Activated CD8-positive, alpha-beta memory T cell treated with anti-CD3 and anti-CD28 coated beads, Interleukin-2, amount 10 ng/mL, durations not matched to agents 7 days and 5 days (primary cell): ENCODE measurements at places on chromosomes 12 and 14.

GRCh38 chr14:38987781-38988180 is 115.3 kb downstream of the SEC23A start:
- no peak for DNase-seq

GRCh38 chr14:105206873-105207272 is 25.8 kb upstream of the NUDT14 start:
- no peak for DNase-seq

DNA sequence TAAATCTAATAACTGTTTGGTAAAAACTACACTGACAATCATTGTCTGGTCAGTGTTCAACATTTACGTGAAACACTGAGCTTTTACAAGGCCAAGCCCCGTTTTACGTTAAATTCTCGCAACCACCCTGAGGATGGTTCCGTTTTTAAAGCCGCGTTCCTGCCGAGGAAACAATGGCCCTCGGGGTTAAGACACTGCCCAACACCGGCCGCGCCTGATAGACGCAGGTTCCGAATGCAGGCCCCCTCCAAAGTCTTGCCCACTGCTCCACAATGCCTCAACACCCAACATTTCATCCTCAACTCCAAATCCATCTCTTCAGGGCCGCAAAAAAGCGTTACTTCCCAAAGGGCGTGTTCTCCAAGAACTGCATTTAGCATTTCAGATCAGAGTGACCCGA is 953 bp upstream of the SNRPF start:
- no peak for DNase-seq

GRCh38 chr14:28770630-28771029 is 4.0 kb downstream of the FOXG1 start:
- DNase-seq = no peak

- DNase-seq = no peak
These were observed 11.9 kb downstream of the SLCO1B3 start for GRCh38 chr12:20822415-20822814.

DNA sequence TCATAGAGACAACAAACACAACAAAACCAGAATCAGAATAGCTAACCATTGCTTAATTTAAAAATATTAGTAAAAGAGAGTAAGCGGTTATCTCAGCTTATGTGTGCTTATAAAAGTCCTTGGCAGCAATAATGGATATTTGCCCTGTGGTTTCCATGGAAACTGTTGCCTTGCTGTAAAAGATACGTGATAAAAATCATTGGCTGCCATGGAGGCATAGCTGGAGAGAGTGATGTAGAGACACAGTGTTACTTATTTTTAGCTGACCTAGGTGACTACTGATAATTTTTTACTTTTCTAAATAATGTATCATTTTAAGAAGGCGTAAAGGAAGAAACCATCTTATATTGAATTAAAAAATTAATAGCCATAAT is 92.9 kb downstream of the ERC1 start:
- DNase-seq = no peak

GRCh38 chr12:1201886-1202285 is 210.9 kb downstream of the ERC1 start:
- DNase-seq = no peak

DNA sequence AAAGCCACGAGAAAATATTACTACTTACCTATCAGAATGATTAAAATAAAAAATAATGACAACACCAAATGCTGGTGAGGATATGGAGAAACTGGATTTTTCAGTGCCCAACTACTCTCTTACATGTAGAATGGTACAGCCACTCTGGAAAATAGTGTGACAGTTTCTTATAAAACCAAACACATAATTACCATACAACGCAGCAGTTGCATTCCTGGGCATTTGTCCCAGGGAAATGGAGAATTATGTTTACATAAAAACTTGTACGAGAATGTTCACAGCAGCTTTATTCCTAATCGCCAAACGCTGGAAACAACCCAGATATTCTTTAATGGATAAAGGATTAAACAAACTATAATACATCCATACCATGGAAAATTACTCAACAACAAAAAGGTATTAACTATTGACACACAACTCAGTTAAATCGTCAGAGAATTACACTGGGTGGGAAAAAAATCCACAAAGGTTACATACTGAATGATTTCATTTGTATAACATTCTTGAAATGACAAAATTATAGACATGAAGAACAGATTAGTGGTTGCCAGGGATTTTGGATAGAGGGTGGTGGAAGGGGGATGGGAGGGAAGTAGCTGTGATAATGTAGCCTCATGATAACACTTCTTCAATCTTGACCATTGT is 35.4 kb downstream of the TAOK3 start:
- no peak for DNase-seq

GRCh38 chr14:50023671-50024490 is 92.5 kb downstream of the VCPKMT start:
- no peak for DNase-seq

GRCh38 chr12:128009108-128009507 is 257.9 kb upstream of the TMEM132C start:
- DNase-seq = no peak

DNA sequence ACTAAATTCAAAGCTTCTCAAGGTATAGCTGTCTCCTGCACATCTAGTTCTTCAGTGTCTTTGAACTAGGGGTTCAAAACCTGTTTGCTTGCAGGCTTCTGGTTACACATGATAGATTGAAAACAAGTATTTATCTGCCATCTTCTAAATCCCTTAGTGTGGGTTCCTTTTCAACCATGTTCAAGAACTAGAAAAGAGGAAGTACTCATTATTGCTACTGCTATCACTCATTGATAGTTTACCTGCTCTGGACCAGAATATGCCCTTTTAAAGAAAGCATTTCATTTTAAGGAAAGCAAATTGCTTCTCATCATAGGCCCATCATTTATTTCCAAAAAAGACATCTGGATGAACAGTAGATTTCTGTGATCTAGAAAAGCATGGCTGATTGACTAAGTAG is 37.1 kb upstream of the VSX2 start:
- no peak for DNase-seq

- DNase-seq = no peak
These were observed 23.8 kb downstream of the NFKBIA start for GRCh38 chr14:35380794-35381193.

- no peak for DNase-seq
These were observed 78.2 kb downstream of the NCOR2 start for GRCh38 chr12:124489220-124489619.

GRCh38 chr12:13095266-13095995 is 8.0 kb downstream of the GSG1 start:
- DNase-seq = no peak

DNA sequence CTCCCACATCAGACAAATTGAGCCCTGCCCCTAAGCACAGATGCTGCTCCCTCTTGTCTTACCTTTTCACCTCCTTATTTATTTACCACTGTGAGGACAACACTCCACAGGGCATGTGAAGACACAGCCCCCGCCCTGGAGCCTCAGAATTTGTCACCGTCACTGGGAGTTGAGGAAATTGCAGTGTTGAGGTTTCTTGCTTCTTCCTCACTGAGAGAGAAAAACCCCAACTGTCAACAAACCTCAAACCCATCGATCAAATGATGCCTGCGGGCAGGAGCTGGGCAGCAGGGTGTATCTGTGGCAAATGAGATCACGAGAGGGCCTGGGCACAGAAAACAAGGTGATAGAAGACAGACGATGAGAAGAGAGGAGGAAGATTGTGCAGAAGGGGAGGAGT is 30.5 kb upstream of the PLEKHG3 start:
- DNase-seq = peak; percentile 86

GRCh38 chr14:28001002-28001401 is 765.6 kb upstream of the FOXG1 start:
- DNase-seq = no peak

DNA sequence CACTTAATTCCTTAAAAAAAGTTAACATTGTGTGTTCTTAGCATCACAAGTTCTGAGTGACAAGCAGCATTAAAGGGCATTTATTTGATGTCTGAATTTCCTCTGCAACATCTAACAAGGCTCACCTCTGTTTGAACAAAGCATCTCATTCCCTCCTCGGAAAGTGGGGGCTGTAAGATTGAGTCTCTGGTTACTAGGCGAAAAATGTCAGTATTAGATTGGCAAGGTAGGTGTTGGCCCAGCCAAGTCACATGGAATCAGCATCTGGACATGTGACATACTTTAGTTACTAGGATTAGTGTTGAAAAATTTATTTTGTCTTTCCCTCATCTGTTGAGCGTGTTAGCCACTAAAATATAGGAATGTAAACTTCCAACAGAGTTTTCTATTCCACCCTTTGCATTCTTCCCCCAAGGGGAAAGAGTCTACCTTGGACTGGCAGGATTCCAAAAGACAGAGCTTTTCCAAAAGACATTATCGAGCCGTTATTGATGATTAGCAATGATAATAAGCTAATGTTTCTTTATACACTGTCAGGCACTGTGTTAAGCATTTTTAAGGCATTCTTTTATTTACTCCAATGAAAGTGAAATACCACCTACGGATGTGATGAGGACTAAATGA is 194.9 kb upstream of the BTG1 start:
- DNase-seq = no peak

DNA sequence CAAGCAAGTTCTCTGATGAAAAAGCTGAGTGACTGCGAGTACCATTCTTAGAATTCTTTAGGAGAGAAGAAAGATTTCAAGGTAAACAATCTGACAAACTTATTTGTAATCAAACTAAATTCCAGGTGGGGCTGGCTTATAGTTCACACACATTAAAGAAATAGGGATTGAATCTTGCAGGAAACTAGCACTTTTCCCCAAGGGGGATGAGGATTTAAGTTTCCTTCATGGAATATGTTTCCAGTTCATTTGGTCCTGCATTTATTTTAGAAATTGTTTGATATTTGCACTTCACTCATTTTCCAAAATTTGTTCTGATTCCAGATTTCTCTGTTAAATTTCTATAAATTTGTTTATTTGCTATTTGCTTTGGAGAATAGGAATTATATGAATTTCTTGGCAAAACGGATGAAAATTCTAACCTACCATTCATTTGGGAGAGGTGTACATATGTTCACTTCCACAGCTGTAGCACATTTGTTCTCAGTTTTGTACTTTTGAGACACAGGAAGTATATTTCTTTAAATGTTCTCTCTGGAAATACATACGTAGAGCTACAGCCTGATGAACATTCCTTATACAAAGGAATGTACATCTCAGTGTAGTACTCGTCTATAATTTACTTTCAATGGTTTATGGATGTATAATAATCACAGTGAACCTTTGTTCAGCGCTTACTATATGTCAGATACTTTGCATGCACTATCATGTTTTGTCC is 145.5 kb downstream of the AKAP6 start:
- no peak for DNase-seq

DNA sequence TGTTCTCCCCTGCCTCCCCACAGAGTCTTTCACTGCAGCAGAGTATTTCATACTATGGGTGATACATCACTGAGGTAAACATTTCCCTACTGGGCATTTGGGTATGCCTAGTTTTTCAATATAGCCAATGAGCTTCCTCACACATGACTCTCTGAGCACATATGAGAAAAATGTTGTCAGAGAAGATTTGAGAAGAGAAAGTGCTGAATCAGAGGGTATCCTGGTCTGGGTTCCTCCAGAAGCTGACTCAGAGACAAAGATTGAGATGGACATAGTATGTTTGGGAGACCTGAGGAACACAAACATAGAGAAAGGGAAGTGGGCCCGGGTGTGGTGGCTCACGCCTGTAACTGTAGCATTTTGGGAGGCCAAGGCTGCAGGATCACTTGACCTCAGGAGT is 12.6 kb downstream of the SLC8B1 start:
- no peak for DNase-seq
